CD4-positive, alpha-beta T cell treated with Interleukin-2 at 100 ng/mL for 4 hours (primary cell): ENCODE measurements at places on chromosomes 4 and X.
A peak's percentile ranks its signal among the peaks of the same experiment; 100 is the strongest.

DNA sequence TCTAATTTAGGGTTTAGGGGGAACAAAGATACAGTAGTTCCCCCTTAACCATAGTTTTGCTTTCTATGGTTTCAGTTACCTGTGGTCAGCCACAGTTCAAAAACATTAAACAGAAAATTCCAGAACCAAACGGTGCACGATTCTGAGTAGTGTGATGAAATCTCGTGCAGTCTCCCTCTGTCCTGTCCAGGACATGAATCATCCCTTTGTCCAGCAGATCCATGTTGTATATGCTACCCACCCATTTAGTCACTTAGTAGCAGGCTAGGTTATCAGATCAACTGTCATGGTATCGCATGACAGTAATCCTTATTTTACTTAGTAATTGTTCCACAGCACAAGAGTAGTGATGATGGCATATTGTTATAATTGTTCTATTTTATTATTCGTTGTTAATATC, 556.1 kb downstream of the IL1RAPL1 start:
- DNase-seq: no peak

DNA sequence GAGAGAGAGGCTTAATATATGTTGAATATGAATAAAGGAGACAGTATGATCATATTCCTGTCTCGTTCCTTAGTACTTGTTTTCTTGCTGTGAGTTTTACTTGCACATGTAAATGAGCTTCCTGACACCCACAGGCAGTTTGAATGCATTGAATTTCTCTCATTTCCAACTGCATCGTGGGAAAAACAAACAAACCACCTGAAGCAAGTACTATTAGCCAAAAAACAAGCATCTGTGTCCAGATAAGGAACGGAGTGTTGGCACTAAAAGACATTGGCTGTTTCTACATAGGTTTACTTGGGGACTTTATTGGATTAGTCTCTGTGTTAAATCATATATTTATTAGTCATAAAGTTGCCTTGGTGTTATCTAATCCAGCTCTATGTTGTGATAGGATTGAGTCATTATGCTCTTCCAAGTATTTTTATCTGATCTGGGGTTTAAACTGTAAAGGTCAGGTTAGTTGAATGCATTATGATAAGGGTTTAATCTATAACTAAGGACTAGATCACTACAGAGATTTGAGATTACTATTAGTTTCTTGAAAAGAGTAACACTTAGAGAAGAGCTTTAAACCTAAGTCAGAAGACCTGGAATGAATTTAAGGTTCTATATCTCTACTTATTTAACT, 339.0 kb upstream of the SPANXN4 start:
- no peak for DNase-seq

DNA sequence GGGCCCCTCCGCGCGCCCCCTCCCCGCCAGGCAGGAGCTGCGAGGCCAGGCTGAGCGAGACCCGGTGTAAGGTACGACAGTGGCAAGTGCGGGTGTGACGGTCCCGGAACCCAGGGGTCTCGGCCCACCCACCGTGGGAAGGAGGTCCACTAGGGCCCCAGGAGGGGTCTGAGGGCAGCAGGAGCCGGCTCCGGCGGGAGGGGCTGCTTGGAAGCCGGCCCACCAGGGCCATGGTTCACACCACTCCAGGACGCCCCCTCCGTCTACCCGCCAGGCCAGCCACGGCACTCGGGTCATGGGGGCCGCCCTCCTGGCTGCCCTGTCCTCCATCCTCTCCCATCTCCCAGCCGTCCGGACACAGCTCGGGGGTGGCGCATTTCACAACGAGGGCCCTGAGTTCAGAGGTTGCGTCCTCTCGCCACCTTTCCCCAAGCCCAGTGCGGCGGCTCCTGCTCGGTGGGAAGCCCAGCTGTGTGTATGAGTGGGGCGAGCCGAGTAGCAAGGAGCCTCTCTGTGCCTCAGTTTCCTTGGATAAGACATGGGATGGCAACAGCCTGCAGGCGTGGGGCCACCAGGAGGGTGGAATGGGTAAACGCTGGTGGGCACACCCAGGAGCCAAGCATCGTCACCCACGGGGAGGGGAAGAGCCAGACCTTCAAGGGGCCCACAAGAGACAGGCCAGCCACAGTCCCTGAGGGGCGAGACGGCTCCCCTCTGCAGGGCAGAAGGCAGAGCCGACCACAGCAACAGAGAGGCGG, 81.3 kb downstream of the FAM53A start:
- no peak for DNase-seq

DNA sequence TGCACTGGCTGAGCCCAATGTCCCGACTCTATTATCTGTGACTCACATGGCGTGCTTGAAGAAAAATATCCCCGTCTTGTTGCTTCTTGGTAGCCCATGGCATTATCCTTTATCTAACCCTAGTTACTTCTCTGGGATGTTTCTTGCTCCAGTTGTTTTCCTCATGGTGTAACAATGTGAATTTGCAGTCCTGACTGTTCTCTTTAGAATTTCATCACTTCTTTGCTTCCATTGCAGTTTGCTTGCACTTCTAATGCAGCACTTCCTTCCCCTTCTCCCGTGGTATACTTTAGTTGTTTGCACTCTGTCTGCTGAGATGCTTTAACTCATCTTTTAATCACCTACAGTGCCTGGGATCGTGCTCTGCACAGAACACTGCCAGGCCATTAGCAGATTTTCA, 126.9 kb downstream of the MAML3 start:
- DNase-seq: no peak

DNA sequence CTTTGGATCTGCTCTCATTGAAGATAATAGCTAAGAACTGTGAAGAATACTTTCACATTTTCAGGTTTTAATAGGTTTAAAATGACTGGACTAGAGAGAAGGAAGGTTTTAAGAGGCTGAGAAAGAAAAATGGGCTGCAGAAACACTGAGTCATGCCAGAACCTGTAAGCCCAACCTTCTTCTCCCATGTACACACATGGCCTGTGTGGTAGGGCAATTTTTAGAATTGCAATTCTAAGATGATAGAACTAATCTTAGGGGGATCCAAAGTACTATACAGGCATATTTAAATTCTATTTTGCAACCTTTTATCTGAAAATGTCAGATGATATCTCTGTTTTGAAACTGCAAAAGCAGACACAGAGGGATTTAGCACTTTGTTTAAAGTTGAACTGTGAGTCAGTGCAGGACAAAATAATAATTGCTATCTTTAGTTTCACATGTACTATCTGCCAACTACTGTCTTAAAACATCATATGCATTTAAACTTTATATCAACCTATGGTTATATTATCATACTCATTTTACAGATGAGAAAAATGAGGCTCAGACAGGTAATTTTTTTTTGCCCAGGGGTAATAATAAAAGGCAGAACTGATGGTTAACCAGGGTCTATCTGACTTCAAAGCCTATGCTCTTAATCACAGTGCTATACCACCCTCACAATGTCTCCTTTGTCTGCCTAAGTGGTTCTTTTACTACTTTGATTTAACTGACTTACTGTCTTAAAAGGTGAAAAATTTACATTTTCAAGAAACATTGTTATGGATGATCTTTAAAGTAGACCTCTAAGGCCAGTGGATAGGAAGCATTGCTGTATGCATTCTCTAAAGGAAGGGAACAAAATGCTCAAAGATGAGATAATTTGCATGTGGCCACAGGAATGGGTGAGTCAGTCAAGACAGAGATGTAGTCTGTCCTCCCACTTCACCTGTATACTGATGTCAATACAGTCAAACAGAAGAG, 4.3 kb downstream of the TMPRSS11E start:
- no peak for DNase-seq

- no peak for DNase-seq
These were observed 1226.6 kb upstream of the ADGRL3 start for GRCh38 chr4:59973492-59973891.

DNA sequence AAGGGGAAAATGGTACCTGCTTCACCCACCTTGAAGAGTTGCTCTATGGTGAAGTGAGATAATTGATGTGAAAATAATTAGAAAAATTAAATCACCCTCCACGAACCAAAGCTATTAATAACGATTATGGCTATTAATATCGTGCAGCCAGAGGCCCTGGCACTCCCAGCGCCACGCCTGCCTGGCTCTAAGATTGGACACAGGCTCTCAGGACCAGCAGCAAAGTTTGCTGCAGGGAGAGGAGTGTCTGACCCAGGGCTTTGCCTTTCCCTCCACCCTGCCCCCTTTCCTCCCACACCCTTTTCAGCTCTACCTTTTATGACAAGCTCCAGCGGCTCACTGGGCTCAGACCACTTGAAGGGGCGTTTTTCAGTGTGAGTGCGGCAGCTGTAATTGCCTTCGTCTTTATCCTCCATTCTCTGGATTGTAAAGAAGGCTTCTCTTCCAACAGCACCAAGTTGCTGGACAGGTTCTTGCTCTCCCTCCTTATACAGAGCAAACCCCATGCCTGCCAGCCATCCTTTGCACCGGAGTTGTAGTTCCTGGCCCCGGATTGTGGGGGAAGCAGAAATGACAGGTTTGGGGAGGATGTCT, 11.5 kb downstream of the IGSF1 start:
- DNase-seq: no peak

- no peak for DNase-seq
These were observed 134.7 kb downstream of the PALLD start for GRCh38 chr4:168631241-168632162.

GRCh38 chr4:126603825-126604224, 1028.9 kb upstream of the INTU start:
- DNase-seq: no peak

- DNase-seq: peak; percentile 5
These were observed at the start of gene STBD1 for GRCh38 chr4:76305971-76306881. STBD1 (plus strand) TSS chr4:76306733; CDS start chr4:76306770, 37 bp downstream.

DNA sequence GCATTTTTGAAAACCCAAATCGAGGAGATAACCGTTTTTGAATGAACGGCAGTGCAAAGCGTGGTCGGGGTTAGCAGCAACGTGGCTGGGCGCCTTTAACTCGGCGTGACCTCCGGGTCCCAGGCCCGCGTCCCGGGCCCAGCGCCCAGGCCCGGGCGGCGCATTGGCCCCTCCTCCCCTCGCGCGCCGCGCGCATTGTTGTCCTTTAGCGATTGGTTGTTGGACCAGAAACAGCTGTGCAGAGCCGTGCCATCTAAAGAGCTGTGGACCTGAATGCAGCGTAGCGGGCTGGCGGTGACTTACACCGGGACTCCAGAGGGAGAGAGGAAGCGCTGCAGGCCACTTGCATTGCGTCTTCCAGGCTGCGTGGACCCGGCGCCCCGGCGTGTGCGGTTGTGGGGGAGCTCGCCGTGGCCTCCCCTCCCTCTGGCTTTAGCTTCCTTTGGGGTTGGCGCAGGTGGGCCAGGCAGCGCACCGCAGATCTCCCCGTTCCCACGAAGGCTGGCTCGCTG, at the start of gene STOX2:
Gene STOX2, plus strand, starts transcription at position 227 of the 512 bp plus-strand sequence. CDS start 1,484 bp downstream, outside the sequence.
- no peak for DNase-seq

DNA sequence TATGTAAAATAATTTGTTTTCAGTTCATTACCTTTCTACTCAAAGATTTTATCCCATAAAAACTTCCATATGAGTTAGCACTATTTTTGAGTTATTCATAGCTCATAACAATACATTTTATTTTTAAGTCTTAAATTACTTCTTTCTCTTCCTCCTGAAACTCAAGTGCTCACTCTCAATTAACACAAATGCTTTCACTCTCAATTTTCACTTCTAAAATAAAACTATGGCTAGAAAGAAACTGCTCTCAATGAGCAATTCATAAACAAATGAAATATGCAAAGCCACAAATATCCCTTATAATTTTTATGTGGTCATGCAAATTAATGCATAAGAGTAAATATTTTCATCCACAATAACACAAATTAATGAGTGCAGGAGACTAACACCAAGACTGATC, 38.8 kb downstream of the MAML3 start:
- no peak for DNase-seq

DNA sequence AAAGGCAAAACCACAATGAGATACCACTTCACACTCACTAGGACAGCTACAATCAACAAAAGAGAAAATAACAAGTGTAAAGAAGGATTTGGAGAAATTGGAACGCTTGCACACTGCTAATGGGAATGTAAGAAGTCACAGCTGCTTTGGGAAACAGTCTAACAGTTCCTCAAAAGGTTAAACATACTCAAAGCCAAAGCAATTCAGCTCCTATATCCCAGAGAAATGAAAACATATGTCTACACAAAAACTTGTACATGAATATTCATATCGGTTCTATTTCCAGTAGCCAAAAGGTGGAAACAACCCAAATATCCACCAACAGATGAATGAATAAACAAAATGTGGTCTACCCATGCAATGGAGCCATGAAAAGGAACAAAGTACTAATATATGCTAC, 64.0 kb downstream of the TEC start:
- no peak for DNase-seq

- DNase-seq: no peak
These were observed 792.0 kb downstream of the PCDH18 start for GRCh38 chr4:136740326-136740725.

DNA sequence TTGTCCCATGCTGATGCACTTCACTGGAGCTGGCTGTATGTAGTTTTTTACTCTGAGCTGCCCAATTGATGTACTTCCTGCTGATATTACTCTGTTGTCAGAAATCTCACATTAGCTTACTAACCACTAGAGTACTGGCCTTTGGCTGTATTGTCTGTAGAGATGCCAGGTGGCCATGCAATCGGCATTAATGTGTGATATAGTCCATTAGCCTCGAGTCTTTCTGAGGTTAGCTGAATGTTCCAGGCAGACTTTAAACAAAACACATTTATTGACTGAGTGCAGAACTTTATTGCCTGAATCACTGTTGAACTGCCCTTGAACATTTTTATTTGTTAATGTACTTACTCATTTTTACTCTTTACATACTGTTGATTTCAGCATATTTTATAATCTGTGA, 335.2 kb downstream of the PCDH10 start:
- no peak for DNase-seq

- no peak for DNase-seq
These were observed 15.1 kb upstream of the EXOC1 start for GRCh38 chr4:55838356-55838755.
